ENCODE measurements at places on chromosomes 3 and 15.

DNA sequence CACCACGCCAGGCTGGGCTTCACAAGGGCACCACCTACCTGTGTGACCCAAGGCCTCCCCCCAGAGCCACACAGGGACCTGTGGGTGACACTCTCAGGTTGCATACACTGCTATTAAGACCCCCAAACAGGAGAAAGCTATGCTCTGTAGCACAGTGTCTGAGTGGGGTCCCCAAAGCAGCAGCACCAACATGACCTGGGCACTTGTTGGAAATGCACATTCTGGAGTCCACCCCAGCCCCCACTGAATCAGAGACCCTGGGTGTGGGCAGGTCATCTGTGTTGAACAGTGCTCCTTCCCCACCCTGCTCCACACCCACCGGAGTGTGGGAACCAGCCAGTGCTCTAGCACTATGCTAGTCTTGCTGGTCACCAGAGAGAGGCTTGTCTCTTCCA, 76.1 kb downstream of the ADAMTS17 start:
- DNase-seq, result no peak

DNA sequence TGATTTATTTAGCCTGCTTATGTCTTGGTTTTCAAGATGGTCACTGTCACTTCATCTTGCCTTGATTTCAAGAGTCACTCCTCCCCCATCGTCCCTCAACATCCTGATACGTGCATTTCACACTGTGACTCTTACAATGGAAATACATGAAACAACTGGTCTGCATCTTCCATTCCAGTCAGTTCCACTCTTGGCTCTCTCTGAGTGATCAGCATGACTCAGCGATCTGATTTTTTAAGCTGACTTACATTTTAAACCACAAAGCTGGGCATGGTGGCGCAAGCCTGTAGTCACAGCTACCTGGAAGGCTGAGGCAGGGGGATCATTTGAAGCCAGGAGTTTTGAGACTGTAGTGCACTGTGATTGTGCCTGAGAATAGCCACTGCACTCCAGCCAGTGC, 271.2 kb upstream of the ROPN1 start:
- DNase-seq, result no peak

GRCh38 chr3:160616716-160617115, 51.3 kb upstream of the KPNA4 start:
- DNase-seq, result no peak

DNA sequence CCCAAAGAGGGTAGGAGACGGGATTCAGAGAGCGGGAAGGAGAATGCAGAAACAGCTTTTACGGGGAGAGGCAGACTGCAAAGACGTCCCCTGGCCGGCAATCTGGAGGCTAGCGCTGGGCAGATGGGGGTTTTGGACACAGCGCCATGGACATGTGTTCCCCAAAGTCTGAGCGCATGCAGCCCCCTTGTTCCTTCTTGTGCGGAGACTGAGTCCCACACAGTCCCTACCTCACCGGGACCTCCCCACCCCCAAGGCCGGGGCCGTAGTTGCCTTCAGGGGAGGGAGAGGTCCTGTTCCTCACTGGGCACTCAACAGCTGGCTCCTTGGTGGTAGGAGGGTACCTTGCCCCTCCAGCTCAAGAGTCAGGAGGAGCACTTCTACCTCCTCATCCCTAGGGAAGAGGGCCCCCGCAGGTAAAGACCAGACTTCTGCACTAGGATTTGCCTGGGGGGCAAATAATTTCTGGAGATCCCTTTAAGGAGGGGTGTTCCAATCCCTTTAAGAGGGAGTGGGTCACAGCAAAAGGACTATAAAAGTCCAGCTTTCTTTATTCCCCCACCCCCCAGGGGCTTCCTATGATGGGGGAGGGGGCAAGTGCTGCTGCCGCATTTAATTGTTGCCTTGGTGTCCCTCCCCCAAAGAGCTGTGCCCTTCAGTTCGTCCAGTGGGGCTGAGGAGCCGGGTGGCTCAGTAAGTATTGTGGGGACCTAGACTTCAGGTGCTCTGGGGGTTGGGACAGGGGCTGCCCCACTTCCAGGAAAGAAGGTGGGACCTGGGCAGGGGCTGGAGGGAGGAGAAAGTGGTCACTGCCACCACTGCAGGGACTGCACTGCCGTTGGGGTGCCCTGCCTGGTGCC, 3.6 kb upstream of the BAHD1 start:
- DNase-seq, result no peak

DNA sequence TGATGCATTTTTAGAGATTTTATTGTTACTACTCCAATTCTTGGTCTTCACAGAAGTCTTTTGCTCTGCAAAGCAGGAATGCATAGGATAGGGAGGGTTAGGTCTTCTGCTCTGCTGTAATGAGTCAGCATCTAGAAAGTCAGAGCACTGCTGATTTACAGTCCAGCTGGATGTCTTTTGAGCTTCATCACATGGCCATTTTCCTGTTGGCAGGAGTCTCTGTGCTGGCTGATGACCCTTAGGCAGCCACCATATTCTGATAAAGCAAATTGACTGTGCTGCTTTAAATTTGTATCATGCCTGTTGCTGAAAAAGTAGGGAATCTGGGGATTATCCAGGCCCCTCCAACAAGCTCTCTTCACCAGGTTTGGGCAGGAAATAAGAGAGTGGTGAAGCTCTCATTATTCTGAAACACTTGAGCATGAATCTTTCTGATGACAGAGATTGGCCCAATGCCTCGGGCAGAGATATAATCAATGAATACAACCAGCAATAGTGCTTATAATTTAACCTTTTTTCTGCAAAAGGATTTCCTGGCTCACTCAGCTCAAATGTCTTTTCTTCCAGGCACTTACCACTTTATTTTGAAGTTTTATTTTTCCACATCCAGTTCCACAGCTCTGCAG, 9.7 kb upstream of the CRBN start:
- no peak for DNase-seq

GRCh38 chr15:70772402-70772801, 9.0 kb upstream of the UACA start:
- no peak for DNase-seq

DNA sequence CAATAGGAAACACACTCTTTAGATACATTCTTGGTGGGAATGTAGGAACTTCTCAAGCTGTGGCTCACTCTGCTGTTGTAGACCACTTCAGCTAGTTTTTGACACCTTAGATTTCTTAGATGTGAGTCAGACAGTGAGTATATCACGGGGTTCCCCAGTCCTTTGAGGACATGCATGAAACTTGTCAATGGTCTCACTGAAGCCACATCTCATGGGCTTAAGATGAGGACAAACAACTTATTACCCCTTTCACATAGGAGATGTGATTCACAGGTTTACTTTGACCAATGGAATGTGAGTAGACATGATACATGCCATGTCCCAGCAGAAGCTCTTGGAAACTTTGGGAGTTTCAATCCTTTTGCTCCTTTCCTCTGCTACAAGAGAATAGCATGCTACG, 325.5 kb downstream of the CHST2 start:
- no peak for DNase-seq

GRCh38 chr3:195094191-195094921, 176.6 kb downstream of the XXYLT1 start:
- DNase-seq, result peak; percentile 42

DNA sequence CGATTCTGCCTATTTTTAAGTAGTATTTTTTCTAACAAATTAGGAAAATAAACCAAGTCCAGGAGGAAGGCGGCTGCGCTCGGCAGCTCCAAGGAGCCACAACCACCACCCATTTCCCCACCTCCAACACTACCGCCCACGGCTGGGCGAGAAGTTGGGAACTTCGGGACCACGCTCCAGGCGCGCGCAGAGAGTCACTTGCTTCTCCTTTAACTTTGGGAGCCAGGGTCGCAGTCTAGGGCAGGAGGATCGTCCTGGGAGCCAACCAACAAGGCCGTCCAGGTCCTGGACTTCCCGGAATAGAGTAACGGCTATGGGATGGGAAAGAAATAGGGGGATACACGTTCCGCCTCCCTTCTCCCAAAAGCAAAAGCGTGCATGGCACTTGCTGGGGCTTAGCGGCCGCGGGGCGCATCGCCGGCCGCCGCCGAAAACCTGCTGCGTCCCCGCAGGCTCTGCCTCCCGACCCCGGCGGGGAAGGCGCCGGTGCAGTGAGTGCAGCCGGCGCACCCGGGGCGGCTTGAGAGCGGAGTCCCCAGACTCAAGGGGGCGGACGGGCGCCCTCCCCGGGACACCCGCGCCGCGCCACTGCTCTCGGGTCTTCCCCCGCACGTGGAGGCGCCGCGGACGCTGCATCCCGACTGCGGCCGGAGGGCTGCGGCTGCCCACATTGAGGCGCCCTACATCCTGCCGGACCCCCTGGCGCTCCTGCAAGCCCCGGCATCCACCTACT, 699 bp downstream of the MEGF11 start:
- DNase-seq, result no peak

DNA sequence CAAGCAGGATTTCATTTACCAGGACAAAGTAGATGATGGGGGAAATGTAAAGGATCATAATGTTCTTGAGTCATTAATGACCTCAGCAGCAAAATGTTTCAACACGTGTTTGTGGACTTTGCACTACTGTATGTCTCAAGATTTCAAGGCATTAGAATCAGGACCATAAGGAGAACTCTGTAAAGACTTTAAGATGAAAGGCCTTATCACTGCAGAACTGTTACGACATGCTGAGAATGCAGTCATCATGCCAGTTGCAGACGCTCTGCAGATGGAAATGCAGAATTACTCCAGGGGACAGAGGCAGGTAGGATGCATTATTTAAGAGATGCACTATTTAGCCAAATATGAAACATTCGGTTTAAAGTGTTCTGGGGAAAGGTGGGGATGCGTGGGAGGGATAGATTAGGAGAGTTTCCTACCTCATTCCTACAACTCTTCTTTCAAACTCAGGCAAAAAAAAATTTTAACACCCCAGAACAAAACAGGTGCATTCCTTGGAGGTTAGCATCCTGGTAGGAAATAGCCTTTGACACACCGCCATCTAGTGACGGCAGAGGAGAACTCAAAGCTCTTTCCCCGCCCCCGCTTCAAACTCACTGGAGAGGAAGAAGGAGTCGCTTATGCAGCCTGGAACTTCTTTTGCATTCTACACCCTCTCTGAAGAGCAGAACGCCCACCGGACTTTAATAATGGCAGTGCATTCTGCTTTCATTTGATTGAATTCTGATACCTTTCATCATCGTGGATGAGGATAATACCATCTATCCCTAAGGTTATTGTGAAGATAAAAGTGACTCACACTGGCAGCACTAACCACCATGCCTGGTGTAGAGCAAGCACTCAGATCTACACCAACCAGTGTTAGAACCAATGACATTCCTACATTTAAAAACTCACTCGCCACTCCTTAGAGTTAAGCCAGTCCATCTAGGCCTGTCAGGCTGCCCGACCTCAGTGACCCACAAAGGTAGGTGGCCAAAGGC, 43.1 kb upstream of the TOPAZ1 start:
- peak; percentile 58 for DNase-seq

DNA sequence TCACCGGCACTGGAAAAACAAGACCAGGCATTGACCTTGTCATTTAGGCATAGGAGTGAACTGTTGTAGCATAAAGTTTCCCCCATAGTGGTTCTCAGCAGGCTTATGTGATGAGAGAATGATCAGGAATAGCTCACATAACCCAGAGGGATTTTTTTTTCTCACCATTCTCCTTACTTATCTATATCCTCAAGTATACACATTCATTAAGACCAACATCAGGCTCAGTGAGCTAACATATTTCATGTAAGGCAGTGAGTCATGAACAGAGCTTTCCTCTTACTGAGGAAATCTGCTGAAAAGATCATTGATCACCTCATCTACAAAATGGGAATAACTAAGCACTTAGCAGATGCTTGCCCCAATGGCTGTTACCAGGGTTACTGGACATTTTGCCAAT, 396.6 kb upstream of the TMCO5A start:
- DNase-seq, result no peak

- DNase-seq, result no peak
These were observed 796.6 kb upstream of the GBE1 start for GRCh38 chr3:82558081-82558480.

DNA sequence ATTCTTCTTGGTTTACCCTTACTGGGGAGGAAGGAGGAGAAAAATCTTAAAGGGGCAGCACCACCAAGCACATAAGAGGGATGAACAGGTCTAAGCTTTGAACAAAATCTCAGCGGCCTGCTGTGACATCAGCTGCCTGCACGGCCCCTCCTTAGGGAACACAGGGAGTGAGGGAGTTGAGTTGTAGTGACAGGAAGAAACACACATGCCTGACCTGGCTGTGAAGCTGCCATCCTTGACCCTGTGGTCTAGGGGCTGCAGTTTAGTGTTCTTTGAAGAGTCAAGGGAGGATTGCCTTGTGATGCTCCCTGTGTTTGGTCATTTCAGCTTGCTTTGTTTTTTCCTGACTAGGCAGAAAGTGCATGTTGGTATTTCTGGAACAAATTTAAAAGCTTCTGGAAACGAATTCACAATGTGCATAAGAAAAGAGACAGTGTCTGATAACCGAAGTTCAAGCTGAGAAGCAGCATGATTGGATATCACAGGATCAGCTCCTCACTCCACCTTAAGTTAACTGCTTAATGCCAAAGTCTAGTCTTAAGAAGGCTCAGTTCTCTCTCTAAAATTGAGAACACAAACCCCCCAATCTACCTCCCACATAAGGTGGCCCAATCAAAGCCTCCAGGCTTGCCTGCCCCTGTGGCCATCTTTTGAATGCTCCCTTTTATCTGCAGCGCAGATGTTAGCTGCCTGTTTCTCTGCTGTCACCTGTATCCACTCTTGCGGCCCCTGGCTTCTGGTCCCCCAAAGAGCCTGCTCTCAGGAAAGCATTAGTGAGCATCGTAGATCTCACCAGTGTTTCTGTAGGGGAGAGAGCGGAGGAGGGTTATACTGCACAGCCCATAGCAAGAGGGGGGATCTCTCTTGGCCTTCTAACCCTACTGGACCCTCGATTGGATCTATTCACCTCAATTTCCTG, 82.2 kb downstream of the SCN11A start:
- DNase-seq, result no peak

DNA sequence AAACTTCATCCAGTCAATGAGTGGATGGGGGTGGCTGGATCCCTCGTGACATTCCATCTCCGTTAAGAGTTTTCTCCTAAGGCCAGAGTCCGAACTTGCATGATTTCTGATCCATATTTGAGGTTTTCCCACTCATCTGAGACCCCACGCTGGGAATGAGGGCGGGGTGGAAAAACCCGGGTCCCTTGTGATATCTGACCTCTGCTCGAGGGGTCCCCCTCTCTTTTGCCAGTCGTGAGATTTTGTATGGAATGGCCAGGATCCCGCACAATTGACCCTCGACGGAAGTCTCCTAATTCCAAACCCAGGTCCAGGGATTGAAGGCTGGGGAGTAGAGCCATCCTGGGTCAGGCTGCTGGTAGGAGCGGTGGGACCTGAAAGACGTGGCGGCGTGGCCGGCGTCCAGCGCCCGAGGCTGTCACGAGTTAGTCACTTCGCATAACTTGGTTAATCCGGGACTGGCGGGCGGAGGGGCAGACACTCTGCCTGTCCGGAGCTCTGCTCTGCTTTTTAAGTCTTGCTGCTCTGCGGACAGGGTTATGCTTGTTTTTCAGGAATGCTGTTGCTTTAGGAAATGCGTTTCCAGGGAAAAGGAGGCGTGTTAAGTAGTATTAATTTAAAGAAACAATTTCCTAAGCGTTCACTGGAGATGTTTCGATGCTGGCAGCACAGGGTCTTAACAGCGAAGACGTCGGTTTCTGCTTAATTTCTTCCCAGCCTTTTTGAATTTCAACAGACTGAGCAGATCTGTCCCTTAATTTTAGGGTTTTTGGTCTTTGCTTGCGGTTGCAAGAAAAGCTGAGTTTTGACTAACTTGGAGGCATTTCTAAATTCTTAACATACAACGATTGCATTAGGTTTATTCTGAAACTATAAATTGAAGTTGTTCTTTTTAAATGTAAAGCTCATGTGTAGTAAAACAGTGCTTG, 69.7 kb upstream of the LRRFIP2 start:
- DNase-seq, result peak; percentile 53
